ENCODE measurements at places on chromosomes 12 and 14.
A peak's percentile ranks its signal among the peaks of the same experiment; 100 is the strongest.

- DNase-seq, result no peak
Observed at GRCh38 chr12:28294300-28294699, 104.0 kb downstream of the CCDC91 start.

GRCh38 chr12:121218588-121219352 is 8.8 kb downstream of the P2RX4 start:
- DNase-seq, result no peak

- no peak for DNase-seq
Observed at GRCh38 chr14:73472185-73473114, 14.1 kb upstream of the NUMB start.

- DNase-seq, result no peak
Observed at GRCh38 chr12:49789992-49790391, 38.2 kb downstream of the NCKAP5L start.

DNA sequence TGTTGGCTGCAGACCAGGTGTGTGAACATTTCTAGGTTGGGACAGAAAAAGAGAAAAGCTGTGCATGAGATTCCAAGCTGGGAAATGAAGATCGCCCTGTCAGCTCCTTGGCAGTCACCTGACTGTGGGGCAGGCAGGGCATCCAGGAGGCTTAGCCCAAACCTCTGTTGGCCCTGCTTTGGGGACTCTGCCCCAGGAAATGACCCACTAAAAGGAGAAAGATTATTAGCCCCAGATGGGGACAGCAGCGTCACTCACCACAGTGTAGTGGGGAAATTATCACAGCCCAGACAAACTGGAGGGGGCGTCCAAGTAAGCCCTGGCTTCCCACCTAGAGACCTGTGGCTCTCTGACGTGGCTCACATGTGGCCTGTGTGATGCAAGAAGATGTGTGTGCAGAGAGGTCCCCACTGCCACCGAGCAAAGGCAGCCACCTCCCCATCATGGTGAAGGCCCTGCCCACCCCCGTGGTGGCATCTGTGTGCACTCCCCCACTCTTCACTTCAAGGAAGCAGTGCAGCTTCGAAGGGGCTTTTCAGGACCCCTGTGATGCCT is 39.1 kb downstream of the DIO3 start:
- DNase-seq, result no peak

DNA sequence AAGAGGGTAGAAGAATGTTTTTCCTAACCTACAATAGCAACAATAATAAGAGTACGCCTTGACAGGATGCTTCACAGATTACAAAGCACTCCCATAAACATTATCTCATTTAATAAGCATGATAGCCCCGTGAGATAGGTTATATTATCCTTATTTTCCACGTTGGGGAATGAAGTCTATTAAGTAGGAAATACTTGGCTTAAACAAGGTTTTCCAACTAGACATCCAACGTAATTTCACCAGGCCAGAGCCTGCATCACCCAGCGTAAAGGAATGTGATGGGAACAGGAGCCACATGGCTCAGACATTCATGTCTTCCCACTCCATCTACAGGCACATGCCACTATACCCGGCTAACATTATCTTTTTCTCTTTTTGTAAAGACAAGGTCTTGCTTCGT is 223.4 kb upstream of the AMIGO2 start:
- no peak for DNase-seq

- no peak for DNase-seq
Observed at GRCh38 chr14:90042496-90043252, 19.1 kb upstream of the KCNK13 start.

DNA sequence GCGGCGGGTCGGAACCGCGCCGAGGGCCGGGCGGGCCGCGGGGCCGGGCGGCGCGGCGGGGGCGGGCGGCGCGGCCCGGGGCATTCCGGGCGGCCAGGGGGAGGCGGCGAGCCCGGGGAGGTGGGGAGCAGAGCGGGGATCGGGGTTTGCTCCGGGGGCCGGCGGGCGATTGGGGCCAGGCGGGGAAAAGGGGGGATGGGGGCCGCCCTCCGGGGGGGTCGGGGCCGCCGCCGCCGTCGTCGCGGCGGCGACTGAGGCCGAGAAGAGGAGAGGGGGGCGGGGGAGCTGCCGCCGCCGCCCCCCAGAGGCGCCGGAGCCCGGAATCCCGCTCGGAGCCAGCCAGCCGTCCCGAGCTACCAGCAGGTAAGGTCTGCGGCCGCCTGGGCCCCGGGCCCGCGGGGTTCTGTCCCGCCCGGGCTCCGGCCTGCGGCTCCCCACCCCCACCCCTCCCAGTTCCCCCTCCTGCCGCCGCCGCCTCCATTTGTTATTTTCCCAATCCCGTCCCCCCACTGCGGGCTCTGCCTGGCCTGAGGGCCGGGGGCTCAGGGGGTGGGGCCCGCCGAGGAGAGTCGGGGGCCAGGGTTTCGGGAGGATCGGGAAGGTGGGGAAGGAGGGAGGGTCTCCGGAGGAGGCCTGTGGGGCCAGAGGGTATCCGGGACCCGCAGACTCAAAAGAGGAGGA is 403 bp downstream of the ATN1 start:
- no peak for DNase-seq

DNA sequence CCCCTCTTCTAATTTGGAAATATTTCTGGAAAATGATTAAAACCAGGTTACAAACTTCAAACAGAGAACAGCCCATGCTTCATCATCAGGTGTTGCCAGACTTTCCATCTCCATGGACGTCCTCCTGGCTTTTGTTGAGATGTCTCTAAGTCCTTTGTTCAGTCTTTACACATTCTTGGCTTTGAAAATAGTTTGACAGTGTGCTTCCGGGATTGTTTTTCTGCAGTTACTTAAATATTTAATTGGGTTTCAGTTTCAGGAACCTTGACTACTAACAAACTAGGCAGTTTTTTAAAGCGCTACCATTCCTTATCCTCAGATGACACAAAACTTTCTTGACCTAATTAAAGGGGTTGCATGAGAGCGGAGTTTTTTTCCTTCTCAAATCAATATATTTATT is 47.8 kb downstream of the GOLGA5 start:
- no peak for DNase-seq

GRCh38 chr12:69332815-69333358 is 15.3 kb upstream of the LYZ start:
- no peak for DNase-seq

DNA sequence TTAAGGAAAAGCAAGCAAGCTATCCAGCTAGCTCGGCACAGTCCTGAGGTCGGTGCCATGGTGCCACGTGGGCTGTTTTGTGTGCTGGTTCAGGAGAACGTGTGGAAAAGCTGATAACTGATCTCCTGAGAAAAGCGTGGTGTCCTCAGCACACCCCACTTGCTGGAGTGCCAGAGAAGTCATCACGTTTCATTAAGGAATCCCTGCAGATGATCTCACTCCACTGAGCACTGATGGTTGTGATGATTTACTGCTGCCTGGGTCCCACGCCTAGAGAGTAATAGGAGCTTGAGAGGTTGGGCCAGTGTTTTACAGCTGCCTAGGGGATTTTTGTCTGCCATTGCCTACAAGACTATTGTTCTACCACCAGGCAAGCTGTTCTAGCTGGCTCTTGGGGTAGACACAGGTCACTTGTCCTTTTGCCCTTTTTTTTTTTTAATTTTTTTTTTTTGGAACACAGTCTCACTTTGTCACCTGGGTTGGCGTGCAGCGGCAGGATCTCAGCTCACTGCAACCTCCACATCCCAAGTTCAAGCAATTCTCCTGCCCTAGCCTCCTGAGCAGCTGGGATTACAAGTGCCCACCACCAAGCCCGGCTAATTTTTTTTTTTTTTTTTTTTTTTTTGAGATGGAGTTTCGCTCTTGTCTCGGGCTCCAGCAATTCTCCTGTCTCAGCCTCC is 42.3 kb upstream of the EVL start:
- DNase-seq, result no peak

DNA sequence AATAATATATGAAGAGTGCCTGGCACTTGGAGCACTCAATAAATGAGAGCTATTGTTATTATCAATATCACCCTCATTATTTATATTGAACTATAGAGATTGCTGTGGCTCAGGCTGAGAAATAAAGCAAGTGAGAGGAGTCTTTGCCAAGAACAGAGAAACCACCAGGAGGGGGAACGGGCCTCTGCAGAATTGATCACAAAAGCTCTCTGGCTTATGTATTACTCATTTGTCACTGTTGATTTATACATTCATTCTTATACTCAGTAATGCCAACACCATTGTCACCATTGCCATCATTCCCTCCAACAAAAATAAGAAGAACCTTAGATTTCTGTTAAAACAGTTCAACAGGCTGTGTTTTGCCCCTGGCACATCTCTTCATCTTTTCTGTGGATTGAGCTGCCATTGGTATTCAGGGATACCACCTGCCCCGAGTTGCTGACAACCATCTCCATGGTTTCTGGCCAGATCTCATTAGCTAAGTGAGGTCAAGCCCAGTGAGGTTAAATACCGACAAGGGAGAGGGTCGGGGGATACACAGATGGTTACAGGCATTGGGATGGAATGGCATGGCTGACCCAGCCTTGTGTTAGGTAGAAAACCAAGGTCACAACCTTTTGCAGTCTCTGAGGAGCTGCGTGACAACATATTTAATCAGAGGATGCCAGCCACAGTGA is 21.8 kb upstream of the PCNX1 start:
- DNase-seq, result peak; percentile 53

GRCh38 chr12:1282670-1283315 is 291.8 kb downstream of the ERC1 start:
- DNase-seq, result no peak

DNA sequence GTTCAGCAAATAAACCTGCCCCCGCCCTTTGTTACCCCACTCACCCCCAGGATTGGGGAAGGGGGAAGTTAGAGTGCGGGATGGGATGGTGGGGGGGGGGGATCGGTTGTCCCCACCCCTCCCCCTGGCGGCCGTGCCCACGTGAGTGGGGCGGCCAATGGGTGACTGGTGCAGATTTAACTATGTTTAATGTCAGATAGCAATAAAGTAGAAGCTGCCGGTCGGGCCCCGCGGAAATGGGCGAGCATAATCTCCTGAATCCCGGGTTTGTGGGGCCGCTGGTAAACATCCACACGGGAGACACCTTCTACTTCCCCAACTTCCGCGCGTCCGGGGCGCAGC is at the start of gene HOXC12:
HOXC12 (plus strand) TSS at position 210 of the 342 bp plus-strand sequence; CDS start at position 237, 27 bp downstream.
- DNase-seq, result no peak

- no peak for DNase-seq
Observed at GRCh38 chr12:104243971-104244370, 28.4 kb downstream of the TXNRD1 start.

DNA sequence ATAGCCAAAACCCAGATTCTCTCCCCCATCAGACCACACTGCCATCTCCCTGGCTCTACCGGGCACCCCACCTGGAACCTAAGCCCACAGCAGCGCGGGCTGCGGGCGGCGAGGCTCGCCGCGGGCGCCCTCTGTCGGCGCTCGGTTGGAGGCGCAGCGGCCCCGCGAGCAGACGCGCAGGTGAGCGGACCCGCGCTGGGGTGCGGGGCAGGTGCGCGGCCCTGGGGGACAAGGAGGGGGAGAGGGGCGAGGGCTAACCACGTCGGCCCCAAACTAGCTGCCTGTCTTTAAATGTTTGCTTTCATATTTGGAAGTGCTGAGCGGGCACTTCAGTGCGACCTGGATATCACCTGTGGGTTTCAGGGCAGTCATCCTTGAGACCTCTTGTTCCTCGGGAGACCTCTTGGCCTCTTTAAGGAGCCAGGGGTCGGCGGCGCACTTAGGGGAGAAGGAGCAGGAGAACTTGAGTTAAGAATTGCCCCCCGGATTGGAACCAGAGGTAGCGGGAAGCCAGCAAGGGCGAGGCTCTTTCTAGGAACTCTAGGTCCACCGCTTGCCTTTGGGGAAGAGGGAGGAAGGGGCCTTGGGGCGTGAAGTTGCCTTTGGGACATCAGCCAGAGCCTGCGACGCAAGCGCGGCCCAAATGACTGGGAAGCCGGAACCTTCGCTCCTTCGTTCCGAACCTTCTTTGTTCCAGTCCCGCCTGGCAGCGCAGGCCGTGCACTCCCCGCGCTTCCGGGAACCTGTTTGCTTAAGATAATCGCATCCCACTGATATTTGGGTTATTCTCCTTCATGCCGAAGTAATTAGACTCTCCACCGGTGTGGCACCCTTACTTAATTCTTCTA is 78.7 kb downstream of the NEDD1 start:
- peak; percentile 49 for DNase-seq

DNA sequence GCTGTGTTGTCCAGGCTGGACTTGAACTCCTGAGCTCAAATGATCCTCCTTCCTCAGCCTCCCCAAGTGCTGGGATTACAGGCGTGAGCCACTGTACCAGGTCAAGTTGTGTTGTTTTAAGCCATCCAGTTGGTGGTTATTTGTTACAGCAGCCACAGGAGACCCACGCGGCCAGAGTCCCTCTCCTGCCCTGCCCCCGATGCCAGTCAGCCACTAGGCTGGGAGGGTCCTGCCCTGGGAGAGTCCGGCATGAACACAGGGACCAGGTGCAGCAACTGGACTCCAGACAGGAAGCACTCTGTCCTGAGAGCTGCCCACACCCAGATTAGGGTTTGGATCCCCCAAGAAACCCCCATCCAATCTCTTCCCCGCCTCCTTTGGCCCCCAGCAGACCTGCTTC is 44.1 kb upstream of the FZD10 start:
- DNase-seq, result no peak

GRCh38 chr12:98243190-98243589 is 272.2 kb upstream of the TMPO start:
- no peak for DNase-seq

GRCh38 chr12:124898923-124899294 is 15.5 kb downstream of the UBC start:
- no peak for DNase-seq

GRCh38 chr12:32303174-32303549 is 96.2 kb upstream of the FGD4 start:
- DNase-seq, result no peak

- no peak for DNase-seq
Observed at GRCh38 chr14:29858299-29858698, 69.3 kb downstream of the PRKD1 start.

GRCh38 chr14:34496679-34497513 is 34.9 kb upstream of the SPTSSA start:
- DNase-seq, result no peak
